ENCODE measurements at places on chromosomes 5 and 9.

DNA sequence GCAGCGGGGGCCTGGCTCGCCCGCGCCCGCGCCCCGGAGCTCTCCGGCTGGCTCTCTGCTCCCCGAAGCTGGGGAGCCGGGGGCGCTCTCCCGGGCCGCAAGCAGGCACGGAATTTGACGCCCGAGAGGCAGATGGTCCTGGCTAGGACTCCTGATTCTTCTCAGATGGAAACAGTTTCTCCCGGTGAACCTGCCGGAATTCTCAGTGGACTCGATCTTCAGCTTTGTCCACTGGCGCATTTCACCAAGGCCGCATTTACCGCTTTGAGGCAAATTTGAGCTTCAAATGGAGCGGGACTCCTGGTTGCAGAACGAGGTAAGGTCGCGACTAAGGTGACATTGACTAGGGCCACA lies 305.7 kb upstream of the KCNN2 start:
- no peak for DNase-seq

DNA sequence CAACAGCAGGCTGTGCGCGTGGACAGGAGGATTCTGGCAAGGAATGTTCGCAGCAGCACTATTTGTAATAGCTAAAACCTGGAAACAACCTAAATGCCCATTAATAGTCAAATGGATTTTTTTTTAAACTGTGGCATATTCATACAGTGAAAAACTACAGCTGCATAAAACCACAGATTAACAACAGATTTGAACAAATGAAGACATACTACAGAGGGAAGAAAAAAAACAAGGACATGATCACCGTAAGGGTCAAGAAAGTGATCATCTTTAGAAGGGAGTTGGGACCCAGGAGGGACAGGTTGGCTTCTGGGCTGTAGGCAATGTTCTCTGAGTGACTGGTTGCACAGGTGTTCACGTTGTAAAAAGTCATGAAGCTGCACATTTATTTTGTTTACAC lies 1.2 kb upstream of the TMOD1 start:
- DNase-seq, result no peak

DNA sequence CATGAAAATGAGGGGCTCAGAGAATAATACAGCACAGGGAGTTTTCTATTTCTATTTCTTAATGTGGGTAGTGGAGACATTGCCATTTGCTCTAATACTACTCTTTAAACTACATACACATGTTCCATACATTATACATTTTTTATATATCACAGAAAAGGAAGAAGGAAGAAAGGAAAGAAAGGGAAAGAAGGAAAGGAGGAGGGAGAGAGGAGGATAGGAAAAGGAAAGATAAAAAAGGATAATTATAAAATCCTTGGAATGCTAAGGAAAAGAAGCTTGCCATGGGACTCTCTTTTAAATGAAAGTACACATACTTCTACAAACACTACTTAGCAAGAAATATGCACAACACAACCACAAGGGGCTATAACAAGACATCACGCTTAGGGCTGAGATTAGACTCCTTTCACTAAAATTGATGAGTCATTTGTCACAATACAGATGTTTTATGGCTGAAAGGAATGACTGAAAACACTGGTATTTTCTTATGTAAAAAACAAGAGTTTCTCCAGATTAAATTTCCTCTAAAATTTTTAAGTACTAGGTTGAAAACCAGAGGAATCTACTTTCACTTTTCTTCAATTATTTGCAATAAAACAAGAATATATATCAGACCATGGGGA lies 219.8 kb downstream of the ARL15 start:
- no peak for DNase-seq

DNA sequence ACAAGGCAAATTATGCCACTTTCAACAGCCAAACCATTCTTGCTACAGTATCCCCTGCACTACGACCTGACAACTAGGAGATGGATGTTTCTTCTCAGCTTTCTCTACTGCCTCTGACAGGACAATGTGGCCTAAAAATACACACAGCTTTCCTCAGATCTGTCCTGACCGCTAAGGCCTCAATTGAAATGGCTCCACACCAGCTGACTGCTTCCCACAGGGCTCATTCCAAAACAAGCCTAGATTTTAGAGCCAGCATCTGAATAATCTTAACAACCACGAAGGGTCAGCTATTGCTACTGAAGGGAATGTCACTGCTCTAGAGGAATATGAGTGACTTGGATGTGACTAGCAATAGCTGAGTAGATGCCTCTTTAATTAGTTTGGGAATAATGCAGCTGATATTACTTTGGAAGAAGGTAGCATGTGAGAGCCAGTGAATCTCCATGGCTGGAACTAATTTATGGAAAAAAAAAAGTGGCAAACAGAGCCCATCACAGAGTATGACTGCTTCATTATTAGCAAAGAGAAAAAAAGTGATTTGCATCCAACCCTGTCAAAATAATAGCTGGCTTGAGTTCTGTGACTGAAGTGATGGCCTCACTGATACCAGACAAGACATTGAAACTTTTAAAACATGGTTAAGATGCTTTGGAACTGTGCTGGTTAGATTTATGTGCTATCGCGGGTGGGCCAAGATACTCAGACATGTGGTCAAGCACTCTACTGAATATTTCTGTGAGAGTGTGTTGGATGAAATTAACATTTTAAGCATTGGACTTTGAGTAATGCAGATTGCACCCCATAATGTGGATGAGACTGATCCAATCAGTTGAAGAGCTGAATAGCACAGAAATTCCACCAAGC lies 450.2 kb downstream of the NR2F1-AS1 start:
- DNase-seq, result no peak

- DNase-seq, result no peak
Observed at GRCh38 chr5:113612060-113612496, 98.6 kb downstream of the YTHDC2 start.

DNA sequence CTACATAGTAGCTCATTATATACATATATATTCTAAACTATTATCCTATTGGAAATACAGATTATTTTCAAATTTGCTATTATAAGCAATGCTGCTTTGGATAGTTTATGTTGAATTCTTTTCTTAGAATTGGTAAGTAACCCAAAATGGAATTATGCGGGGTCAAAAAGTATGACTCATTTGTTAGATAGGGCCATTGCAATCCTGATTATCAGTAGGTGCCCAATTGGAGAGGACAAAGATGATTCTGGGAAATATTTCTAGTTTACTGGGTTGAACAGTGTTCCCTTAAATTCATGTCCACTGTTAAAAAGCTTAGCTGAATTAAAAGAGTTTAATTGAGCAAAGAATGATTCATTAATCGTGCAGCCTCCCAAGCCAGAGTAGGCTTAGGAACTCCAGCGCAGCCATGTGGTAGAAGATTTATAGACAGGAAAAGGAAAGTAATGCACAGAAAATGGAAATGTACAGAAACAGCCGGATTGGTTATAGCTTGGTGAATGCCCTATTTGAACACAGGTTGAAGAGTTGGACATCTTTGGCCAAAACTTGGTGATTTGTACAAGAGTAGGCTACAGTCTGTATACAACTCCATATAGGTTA lies 81.8 kb downstream of the GDNF start:
- no peak for DNase-seq

DNA sequence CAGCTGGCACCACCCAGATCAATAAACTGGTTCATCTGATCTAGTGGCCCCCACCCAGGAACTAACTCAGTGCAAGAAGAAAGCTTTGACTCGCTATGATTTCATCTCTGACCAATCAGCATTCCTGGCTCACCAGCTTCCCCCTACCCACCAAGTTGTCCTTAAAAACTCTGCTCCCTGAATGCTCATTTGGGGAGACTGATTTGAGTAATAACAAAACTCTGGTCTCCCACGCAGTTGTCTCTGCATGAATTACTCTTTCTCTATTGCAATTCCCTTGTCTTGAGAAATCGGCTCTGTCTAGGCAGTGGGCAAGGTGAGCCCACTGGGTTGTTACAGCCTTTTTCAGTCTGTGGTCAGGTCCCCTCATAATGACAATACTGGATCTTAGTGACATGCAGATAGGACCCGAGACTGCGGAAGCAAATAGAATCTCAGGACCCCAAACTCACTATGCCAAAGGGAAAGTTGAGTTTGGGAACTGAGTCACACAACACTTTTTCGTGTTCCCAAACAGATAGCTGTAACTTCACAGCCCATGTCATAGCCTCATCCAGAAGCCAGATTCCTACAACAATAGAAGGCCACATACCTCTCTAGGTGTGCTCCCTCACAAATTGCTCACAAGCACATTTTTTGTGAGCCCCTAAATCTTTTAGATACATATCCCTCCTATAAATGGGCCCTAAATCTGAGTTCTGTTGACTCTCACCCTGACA lies 175.2 kb upstream of the RAI14 start:
- no peak for DNase-seq

GRCh38 chr9:134834957-134835419 lies 45.6 kb upstream of the FCN2 start:
- no peak for DNase-seq

- no peak for DNase-seq
Observed at GRCh38 chr5:4804691-4805360, 335.3 kb upstream of the ADAMTS16 start.

GRCh38 chr9:27496135-27496504 lies 28.0 kb upstream of the IFNK start:
- no peak for DNase-seq

GRCh38 chr9:92392690-92393089 lies 11.7 kb downstream of the OGN start:
- DNase-seq, result no peak

DNA sequence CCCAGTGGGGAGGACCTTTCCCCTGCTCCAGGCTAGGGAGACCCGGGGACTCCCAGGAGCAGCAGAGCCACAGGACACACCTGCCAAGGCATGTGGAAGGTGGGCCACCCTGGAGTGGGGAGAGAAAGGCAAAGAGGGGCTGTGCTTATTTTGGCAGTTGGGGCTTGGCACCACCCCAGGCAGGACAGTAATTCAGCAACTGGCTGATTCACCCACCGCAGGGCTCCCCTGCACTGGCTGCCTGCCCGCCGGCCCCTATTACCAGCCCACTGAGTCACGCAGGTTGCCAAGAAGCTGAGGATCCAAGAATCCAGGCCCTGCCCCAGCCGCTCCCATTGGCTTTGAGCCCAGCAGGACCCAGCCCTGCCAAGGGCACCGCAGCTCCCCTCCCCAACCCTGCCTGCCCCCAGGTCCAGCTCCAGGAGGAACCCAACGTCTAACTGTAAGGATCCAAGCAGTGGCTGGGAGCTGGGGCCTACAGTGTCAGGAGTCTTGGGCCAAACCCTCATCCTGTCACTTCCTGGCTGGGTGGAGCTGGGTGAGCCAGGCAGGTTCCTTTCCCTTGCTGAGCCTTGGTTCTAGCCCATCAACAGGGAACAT lies 14.2 kb upstream of the RALGDS start:
- DNase-seq, result peak; percentile 64

- DNase-seq, result no peak
Observed at GRCh38 chr9:34334337-34334824, 5.0 kb downstream of the NUDT2 start.

GRCh38 chr5:59893429-59894227 lies at the start of gene PDE4D:
Gene PDE4D (minus strand): TSS chr5:59893726.
- DNase-seq, result no peak

- no peak for DNase-seq
Observed at GRCh38 chr5:145962001-145962400, 25.6 kb downstream of the SH3RF2 start.

DNA sequence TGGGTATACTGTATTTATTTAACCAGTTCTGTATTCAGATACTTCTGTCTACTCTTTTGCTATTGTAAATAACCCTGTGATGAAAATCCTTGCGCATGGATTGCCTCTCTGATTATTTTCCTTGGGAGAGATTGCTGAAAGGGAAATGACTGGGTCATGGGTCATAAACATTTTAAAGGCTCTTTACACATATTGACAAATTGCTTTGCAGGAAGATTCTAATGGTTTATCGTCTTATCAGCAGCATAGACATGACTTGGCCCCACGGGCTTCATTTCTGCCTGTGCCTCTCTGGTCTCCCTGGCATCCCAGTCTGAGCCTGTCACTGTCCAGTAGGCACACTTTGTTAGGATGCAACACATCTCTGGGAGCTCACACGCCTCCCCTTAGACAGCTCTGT lies 52.3 kb downstream of the RGS3 start:
- DNase-seq, result no peak

DNA sequence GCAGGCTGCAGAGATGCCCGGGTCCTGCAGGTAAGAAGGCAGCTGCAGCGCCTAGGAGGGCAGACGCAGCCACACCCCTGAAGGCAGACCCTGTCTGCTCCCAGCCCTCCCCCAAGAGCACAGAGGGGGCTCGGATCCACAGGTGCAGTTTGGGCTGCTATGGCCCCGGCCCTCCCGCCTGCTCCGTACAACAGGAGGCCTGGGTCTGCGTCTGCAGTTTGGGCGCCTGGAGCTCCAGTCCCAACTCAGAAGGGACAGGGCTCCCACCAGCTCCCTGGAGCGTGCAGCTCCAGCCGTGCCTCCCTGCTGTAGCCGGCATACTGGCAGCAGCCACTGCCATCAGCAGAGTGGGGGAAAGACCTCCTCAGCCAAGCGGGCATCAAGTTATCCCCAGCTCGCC lies 30.5 kb downstream of the BTNL9 start:
- DNase-seq, result no peak

- no peak for DNase-seq
Observed at GRCh38 chr9:77451507-77451906, 196.6 kb downstream of the GNA14 start.

GRCh38 chr5:93141969-93142368 lies 439.1 kb downstream of the NR2F1-AS1 start:
- no peak for DNase-seq

DNA sequence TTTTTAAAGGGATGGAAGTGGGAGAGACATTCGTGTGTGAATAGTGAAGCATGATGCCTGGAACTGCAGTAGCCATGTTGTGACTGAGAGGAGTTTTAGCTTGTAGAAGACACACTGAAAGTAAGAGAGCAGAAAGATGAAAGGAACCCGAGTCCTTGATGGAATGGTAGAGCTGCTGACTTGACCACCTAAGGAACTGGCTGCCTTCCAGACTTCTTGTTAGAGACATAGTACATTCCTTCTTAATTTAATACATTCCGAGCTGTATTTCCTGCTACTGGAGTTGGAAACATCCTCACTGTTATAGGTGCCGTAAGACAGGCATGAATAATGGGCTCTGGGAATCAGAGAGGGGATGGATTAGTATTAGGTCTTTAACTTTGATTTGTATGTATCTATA lies 7.4 kb downstream of the CER1 start:
- no peak for DNase-seq

- no peak for DNase-seq
Observed at GRCh38 chr5:9562141-9562540, 16.3 kb upstream of the SEMA5A start.

DNA sequence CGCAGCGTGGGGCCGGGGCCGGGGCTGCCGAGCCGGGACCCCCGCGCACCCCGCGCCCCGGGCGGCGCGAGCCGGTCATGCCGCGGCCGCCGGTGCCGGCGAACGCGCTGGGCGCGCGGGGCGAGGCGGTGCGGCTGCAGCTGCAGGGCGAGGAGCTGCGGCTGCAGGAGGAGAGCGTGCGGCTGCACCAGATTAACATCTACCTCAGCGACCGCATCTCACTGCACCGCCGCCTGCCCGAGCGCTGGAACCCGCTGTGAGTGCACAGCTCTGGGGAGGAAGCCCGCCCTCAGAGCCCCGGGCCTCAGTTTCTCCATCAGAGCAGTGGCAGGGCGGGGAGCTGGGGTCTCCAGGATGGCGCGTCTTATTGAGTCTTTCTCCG lies 335 bp downstream of the GALNT12 start:
- DNase-seq, result no peak

Data from stimulated activated CD4-positive, alpha-beta T cell treated with anti-CD3 and anti-CD28 coated beads, TNF-alpha, amount 100 ng/mL, for 48 hours (primary cell).